ENCODE measurements at places on chromosomes 3 and 15.

- no peak for DNase-seq
Observed at GRCh38 chr3:62954580-62954979, 79.4 kb upstream of the CADPS start.

DNA sequence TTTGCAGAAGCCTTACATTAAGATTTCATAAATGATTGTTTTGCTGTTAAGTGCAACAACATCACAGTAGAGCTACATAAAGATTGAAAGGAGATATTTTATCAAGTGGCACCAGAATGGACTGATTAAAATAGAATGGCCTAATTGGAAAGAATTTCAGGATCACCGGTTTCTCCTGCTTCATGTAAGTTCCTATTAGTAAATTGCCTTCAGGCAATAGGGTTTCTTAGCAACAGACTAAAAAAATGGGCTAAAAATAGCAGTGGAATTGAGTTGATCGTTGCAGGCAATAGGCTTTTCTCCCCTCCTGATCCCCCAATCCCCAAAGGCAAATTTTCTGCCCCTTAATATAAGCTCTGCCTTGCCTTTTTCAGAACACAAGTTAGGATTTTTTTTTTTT, 917 bp downstream of the LNP1 start:
- DNase-seq: no peak

DNA sequence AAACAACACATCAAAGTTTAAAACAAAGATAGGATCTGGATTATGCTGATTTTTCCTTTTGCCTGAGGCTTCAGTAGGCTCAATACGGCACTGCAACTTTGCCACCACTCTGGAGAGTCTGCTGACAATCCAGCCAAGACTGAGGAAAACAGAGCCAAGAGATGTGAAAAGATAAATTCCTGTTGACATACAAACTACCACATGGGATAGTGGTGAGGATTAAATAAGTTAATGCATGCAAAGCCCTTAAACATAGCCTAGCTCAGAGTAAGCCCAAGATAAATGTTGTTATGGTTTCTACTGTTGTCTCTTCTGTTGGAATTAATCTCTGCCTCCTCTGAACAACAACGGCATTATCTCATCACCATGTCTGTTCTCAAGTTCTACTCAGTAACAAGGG, 245.9 kb upstream of the LMCD1 start:
- DNase-seq: no peak

GRCh38 chr15:42068601-42069000, 25.8 kb downstream of the PLA2G4D start:
- DNase-seq: no peak

- DNase-seq: no peak
Observed at GRCh38 chr15:48355377-48355776, 24.1 kb downstream of the DUT start.

- DNase-seq: no peak
Observed at GRCh38 chr3:194749631-194750490, 64.2 kb downstream of the FAM43A start.

DNA sequence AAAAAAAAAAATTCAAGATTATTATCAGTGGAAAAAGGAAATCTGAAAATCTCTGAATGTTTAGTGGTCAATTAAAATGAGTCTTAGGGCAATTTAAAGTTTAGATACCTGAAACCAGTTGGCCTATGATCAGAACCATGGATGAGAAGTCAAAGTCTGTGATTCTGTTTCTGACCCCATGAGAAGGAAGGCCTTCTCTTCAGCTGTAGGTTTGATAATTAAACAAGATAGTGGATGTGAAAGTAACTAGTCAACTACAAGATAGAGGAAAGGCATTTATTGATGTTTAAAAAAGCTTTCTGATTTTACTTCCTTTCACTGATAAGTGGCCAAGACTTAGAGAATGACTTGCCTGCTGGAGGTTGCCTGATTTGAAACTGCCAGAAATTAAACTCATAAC, 8.7 kb downstream of the PLS1 start:
- no peak for DNase-seq

- no peak for DNase-seq
Observed at GRCh38 chr3:168087539-168087938, 8.2 kb downstream of the GOLIM4 start.

DNA sequence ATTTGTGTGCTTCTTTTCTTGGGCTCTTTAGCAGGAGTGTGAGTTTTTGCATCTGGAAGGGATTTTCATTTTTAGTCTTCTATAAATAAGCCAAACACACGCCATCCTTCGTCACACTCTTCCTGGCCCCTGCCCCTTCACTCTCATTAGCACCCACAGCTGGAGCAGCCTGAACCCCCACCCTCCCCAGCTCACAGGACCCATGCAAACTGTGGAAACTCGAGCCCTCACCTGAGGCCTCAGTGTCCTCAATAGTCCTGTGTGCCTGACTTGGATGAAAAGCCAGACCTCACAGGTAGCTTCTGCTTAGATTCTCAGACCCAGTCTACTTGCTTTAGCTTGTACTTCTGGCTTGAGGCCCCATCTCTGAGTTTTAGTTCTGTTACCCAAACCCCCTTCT, 167.9 kb downstream of the MTHFS start:
- DNase-seq: no peak

GRCh38 chr3:55362210-55362960, 124.7 kb downstream of the WNT5A start:
- no peak for DNase-seq

- DNase-seq: no peak
Observed at GRCh38 chr3:152398495-152398894, 129.8 kb downstream of the MBNL1 start.

DNA sequence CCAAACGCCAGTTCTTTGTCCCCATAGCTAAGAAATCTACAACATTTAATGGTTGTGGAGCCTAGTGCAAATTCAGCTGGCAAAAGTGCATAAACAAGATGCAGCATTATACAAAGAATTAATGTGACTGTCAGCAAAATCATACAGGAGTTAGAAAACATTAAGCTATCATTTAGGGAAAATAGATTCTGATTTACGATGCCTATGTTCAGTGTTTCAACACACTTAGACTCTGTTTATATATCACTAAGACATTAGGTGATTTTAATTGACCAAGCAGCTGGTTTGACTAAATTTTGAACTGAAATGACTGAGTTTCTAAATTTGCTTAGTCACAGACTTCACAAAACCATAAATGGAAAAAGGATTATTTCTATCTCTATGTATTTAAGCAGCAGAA, 1076.8 kb downstream of the TBL1XR1 start:
- DNase-seq: no peak
